Stimulated activated naive CD8-positive, alpha-beta T cell treated with anti-CD3 and anti-CD28 coated beads, Interleukin-15, amount 100 ng/mL, for 72 hours (primary cell): ENCODE measurements at places on chromosomes 1 and 21.
A peak's percentile ranks its signal among the peaks of the same experiment; 100 is the strongest.

- no peak for DNase-seq
These were observed 55.2 kb upstream of the WDR26 start for GRCh38 chr1:224489534-224490365.

GRCh38 chr1:5623399-5623798 is 368.8 kb downstream of the NPHP4 start:
- no peak for DNase-seq

DNA sequence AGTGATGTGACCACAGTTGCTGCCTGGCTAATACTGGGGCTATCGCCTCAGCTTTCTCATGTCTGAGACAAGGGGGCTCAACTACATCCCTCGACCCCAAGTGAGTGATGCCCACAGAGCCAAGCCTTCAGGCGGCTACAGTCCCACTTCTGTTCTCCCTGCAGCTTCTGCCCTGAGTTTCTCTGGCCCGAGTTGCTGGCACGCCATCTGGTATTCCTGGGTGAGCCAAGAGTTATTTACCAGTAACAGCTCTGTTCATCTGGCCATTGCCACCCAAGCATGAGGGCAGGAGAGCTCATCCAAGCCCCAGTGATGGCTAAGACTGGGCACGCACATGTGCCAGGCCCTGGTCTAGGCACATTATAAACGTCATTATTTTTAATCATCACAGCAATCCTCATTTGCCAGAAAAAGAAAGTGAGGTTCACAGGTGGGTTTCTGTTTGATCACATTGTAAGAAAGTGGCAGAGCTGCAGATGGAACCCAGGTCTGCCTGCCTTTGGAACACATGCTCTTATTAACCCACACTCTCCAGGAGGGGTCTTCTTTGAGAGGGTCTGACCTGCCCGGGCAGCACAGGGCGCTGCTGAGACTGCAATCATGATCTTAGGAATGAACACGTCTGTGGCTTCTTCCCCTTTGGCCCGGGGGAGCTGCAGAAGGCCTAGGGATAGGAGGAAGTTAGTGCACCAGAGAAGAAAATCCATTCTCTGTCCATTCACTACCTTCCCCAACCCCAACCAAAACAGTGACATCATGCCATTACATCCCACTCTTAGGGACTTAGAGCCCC is 27.5 kb downstream of the KCND3 start:
- no peak for DNase-seq

GRCh38 chr1:211182746-211183145 is 48.8 kb upstream of the KCNH1 start:
- no peak for DNase-seq

DNA sequence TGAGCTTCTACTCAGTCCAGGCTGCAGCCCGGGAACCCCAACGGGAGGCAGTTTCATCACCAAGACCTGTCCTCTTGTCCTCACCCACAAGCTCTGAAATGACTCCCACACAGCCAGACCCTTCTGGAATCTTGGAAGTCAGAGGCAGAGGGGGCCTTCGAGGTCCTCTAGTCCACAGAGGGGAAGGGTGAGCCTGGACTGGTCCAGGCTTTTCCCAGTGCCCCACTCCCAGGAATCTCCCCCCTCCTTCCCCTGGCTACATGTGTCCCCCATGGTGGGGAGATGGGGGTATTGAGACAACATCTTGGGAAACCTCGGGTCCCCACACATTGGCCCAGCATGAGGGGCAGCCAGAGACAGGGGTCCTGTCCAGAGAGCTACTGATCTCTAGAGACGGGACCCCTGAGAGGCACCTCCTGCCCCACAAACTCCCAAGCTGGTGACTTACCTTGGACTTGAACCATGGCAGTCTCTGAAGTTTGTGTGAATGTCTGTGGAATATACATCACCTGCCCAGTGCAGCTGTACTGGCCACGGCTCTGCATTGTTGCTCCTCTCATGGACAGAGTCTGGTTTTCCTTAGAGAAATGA is 19.4 kb upstream of the SLAMF9 start:
- no peak for DNase-seq

DNA sequence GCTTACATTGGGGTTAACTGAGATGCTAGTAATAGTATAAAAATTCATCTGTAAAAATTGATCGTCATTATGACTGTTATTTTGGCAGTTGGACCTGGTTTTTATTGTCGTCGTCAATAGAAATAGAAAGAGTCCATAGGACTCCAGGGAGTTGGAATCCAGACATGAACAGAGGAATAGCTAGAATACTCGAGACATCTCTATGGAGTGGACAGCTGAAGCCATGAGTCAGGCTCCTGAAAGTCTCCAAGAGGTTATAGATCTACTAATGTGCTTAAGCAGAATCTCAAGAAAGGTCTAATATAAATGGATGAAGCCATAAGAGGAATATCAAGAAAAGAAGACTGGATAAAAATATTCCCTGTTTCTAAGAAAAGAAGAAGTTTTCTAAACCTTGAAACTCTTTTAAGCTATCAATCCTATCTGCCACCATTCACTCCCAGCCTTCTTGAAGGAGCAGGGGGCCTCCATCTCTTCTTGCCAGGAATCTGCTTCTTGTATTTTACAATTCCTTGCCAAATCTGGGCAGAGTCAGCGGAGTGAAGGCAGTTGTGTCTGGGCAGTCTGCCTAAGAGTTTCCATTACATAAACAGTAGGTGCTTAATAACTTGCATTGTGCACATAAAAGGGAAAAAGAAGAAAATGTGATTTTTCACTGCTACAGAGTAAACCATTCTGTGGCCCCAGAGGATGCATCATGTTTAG is 163.3 kb downstream of the ST6GALNAC5 start:
- no peak for DNase-seq

DNA sequence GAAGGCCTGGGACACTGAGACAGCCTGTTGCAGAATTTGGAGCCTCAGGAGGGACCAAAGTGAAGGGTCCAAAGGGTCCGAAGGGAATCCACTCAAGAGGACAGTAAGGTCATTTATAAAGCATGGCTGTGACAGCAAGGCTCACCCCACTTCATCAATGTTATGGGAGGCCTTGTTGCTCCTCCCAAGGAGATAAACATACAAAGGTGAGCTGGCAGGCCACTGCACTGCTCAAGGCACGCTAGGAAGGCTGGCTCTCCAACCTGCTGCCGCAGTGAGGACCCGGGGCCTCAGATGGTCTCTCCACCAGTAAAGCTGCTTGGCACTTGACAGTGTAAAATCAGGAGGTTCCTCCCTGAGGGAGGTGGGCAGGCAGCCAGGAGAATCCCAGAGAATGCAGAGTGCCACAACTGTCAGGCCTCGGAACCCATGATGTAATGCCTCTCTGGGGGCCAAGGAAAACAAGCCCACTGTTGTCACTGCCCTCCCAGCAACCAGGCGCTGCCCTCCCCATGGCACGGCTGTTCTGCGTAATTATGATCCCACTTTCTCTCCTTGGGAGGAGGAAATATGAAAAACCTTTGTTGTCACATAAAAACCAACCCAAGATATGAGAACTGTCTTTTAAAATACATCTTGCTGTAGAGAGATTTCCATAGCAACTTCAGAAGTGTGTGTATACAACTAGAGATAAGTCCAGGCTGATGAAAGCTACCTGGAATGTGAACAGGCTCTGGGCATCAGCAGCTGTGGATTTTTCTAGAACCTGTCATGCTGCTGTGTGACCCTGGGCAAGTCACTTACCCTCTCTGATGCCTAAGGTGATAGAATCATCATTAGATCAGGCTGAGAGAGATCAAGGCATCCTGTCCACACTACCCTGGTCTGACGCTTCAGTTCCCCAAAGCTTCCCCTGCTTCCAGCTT is 102.5 kb downstream of the KCNN3 start:
- no peak for DNase-seq

GRCh38 chr21:46662765-46663500 is 27.5 kb downstream of the PRMT2 start:
- DNase-seq, result no peak

- DNase-seq, result no peak
These were observed 91.7 kb downstream of the PGBD5 start for GRCh38 chr1:230334447-230334837.

DNA sequence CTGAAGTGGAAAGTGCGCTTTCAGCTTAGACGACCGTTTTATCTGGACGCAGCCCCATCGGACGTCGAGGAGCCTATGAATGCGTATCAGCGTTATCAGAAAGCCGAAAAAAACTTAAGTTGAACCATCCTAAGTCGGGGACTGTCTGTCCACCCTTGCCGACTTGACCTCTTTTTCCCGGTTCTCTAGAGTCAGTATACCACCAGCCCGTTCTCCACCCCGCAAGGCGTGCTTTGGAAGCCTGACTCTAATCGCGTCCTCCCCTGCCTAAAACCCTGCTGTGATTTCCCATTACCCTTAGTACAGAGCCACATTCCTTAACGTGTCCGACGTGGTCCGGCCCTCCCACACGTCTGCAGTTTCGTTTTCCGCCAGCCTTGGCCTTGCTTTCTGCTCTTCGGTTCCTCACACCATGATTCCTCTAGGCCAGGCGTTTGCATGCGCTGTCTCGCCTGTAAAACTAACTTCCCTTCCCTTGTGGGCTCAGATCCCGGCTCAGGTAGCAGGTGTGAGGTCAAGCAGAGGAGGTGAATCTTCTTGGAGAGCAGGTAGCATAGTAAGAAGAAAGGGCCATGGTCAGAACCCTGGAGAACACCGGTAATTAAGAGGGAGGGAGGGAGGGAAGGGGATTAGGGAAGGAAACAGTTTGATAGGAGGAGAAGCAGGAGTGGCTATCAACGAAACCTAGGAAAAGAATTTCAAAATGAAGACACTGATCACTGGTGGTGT is 865 bp downstream of the ADPRS start:
- DNase-seq, result no peak

GRCh38 chr1:56199061-56199460 is 380.3 kb downstream of the PLPP3 start:
- DNase-seq, result no peak

DNA sequence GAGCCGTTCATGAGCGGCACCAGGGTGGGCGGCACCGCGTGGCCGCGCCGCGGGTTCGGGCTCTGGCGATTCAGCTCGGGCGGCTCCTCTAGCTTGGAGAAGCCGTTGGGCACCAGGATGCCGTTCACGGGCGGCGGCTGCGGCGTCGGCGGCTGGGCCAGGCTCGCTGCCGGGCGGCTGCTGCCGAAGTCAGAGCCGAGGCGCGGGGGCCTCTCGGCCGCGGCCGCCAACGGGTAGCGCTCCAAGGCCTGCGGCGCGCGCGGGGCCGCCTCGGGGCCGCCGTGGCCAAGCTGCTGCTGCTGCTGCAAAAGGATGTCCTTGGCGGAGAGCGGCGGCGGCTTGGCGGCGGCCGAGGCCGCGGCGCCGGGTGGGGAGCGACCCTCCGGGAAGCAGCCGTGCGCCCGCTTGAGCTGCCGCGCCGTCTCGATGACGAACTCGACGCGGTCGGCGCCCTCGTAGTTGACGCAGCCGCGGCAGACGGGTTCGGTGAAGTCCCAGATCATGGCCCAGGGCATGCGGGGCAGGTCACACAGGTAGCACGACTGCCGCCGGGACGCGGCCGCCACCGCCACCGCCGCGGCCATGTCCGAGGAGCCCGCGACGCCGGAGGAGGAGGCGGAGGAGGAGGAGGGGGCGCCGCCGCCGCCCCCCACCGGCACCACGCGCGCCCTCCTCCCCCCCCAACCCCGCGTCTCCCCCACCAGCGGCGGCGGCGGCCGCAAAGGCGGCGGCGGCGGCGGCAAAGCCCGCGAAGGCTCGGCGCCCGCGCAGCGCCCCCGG is 877 bp downstream of the IRF2BP2 start:
- DNase-seq, result peak; percentile 75

DNA sequence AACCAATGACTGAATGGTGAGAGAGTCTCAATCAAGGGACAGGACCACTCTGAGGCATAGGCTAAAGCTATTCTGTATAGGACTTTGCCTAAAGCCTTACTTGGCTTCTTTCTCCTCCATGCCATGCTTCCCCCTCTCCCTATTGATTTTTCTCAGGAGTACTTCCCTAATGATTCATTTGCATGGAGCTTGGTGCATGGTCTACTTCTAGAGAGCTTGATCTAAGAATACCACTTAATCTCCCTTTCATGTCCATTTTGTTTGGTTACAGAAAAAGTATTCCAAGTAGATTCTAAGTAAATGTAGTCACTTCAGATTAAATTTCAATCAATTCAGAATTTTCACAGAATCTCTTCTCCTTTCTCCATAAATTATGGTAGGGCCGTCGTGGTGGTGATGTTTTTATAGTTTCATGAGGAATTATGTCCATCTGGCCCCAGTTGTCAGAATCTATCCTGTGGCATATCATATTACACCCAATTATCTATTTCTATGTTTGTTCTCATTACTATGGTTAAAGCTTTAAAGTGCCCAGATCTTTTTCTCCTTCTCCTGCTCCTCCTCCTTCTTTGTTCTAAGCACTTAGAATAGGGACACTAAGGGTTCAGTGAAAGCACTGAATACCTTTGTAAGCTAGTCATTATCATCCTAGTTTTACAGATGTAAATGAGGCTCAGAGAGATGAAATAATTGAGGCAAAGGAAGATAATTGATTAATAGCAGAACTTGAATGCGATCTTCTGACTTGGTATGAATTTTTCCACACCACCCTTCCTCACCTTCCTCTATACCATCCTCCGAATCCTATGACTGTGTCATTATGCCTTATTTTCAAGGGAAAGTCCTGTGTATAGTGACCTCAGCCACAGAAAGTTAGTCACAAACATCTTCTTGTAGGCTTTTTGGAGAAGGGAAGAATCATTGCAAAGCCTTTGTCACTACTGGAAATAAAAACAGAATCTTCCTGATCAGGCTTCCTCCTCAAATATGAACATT is 85.6 kb upstream of the ZRANB2 start:
- no peak for DNase-seq

DNA sequence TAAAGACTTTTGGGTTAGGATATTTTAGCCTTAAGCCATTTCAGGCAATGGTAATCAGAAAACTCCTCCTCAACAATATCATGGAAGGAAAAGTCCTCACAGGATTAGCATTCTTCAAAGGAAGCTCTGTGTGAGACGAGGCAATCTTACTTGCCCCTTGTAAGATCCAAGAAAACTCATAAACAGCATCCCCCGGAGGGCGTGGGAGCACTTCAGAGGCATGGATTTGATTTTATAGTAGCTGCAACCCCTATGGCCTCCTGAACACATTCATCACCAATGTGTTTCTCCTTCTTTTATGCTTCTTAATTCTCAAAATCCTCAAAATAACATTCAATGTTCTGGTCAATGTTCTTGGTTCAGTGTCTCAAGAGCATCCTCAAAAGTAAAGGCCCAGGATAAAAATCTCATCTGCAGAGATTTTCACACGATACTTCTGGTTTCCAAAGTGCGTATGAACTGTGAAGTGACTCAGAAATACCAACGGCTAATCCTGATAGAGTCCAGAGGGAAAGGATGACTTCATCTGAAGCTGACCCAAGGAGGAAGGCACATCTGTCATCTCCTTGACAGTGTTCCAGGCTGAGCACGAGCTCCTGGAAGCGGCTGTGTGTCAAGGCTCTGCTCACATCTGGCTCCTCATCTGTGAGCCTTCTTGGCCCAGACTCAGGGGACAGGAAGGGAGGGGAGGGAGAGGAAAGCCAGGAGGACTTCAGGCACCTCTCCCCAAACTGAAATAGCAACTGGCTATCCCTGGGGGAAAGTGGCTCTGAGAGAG is 49.3 kb upstream of the PSEN2 start:
- DNase-seq, result no peak

- no peak for DNase-seq
These were observed 11.2 kb upstream of the SLAMF9 start for GRCh38 chr1:159965263-159965662.
